ENCODE measurements at places on chromosomes 2 and 18.
A peak's percentile ranks its signal among the peaks of the same experiment; 100 is the strongest.

- DNase-seq, result no peak
These were observed 171.3 kb downstream of the THADA start for GRCh38 chr2:43424262-43425207.

GRCh38 chr2:46836295-46837111 lies 79.1 kb downstream of the MCFD2 start:
- DNase-seq, result no peak

GRCh38 chr2:103789381-103790095 lies 1027.7 kb downstream of the TMEM182 start:
- DNase-seq, result peak; percentile 0

DNA sequence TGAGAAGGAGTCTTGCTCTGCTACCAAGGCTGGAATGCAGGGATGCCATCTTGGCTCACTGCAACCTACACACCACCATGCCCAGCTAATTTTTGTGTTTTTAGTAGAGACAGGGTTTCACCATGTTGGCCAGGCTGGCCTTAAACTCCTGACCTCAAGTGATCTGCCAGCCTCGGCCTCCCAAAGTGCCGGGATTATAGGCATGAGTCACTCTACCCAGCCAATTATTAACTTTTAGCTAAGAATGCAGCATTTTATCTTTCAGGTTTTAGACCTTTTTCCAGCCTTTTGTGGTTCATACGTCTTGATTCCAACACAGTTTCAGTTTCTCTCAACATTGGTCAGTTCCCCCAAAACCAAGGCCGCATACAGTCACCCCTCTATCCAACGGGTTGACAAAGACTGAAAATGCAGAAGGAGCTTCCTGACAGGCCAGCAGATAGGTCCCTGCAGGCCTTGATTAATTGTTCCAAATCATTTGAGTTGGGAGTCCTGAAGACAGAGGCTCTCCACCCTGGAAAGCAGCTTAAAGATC lies 262.2 kb upstream of the KLHL29 start:
- DNase-seq, result no peak

DNA sequence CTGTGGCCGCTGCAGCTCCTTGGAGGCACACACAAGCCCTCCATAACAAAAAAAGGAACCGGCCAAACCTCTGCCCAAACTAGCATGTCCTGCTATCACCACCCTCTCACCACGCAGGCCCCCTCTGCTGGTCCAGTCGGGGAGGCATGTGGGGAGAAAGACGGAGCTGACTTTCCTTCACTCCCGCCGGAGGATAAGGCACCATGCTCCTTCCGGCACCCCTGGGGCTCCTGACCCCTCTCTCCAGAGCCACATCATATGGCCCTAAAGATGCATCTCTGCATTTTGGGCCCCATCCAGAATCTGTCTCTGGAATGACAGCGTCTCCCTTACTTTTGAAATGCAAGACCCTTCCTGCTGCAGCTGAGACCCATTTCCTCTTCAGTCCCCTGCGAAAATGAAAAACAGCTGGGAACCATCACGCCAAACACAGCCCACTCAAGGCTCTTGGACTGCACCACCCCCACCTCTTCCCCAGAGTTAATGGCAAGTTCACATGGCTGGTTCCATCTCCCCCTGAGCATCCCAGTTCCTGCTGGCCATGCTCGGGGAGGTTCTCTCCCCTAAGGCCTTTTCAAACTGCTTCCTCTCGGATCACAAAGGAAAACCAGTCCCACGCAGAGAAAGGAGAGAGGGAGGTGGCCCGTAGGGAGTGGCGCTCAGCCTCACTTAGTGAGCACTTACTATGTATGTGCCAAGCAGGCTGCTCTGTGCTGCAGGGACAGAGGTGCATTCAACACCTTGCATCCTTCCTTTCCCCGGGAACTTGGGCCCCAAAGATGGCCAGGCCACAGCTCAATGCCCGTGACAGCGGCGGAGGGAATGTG lies 35.2 kb upstream of the MLPH start:
- peak; percentile 82 for DNase-seq

DNA sequence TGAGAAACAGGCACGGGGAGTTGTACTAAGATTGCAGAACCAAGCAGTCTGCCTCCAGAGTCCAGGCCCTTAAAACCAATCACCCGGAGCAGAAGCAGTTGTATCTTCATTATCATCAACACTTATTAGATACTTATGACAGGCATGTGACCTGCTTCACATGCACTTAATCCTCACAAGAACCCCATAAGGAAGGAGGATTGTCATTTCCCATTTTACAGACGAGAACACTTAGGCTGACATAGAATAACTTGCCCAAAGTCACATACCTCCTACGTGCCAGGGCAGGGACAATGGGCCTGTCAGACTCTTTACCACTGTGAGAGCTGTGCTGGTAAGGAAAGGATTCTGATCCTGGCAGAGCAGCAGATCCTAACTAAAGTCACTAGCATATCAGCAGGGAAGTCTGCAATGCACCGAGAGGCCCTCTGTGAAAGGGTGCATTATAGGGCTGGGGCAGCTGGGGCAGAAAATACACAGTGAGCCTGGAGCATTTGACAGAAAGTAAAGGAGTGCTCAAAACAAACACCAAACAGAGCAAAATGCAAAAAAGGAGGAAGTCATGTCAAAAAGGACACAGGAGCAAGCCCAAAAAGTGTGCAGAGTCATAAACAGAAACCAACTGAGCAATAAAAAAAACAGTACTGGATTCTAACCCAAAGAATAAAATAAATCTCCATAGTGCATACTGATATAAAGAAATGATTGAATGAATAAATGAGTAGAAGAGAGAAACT lies 55.9 kb upstream of the SP3 start:
- DNase-seq, result no peak

DNA sequence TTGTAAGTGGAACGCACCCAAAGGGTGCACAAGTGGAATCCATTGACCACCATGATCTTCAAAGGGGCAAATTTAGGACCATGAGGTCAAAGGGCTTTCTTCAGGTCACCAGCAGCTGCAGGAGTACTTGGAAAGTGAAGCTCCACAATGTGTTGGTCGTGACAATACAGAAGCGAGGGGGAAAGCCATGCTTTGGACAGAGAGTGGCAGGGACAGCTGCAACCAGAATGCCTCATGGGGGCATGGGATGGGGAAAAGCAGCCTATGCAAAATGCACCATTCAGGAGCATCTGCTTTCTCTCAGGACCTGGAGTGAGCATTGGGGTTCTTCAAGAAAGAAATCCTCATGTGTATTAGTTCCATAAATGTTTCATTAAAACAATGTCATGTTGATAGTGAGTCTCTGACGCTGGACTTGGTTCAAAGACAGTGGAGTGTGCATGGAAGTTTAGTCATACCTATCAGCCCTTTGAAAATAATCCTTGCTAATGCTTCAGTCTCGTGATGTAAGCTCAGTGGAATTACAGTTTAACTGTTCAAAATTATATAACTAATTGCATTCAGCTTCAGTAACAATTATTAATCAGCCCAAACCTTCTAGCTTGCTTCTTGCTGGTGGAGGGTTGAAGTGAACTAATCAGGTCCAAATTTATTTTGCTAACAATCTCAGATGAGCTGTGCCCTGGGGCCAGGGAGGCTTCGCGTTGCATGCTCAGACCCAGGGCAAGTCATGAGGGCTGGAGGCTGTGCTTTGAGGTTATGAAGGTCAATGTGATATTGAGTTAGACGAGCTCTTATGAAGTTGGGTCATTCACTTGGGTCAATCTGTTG lies 41.6 kb downstream of the ACKR3 start:
- no peak for DNase-seq

- DNase-seq, result no peak
These were observed 93.2 kb downstream of the MYOM1 start for GRCh38 chr18:3126457-3127097.

- DNase-seq, result no peak
These were observed 44.5 kb upstream of the SERTAD2 start for GRCh38 chr2:64698177-64698643.

DNA sequence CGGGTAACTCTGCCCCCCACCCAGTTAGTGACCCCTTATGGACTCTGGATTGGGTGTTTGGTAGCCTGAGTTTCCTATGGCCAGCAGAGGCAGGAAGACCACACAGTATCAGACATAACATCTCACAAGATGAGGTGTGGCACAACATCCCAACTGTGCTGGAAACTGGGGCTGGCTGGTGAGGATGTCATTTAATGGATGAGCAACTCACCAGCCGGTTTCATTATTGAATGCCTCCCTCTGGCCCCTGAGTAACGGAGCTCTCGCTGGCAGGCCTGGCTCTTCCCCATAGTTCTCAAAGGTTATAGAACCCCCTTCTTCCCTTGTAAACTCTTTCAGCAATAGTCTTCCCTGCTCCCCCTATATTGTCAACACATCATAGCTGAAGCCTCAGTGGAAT lies 195.0 kb downstream of the BCL11A start:
- DNase-seq, result no peak

- no peak for DNase-seq
These were observed 395.4 kb upstream of the ACVR2A start for GRCh38 chr2:147449323-147449991.

GRCh38 chr18:4096486-4096885 lies 358.6 kb downstream of the DLGAP1 start:
- no peak for DNase-seq

DNA sequence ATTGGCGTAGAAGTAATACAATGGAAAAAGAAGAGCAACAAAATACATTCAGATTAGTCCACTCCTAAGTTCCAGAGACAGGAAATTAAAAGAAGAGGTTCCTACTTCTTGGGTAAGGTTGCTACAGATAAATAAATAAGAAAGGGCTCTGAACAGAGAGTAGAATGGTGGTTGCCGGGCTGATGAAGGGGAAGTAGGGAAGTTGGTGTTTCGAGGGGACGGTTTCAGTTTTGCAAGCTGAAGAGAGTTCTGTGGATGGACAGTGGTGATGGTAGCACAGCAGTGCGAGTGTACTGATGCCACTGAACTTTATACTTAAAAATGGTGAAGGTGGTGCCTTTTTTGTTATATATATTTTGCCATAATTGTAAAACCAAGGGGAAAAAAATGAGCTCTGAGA lies 48.2 kb downstream of the CABYR start:
- no peak for DNase-seq

DNA sequence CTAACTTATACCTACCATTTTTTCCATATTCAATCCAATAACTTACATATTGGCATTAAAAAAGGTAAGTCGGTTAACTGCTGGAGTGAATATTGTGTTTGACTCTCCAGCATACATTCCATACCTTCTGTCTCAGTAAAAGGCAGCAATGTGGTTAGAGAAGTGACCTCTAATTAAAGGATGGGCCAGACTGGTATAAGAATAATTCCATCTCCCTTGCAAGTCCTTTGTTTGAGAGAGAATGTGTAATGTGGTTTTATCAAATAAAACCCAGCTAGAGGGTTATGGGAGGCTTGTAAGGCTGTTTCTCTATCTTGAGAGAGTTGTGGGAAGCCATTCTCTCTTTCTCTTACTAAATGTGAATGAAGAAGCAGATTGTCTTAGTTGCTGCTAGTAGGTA lies 289.3 kb upstream of the TCF4 start:
- DNase-seq, result no peak

DNA sequence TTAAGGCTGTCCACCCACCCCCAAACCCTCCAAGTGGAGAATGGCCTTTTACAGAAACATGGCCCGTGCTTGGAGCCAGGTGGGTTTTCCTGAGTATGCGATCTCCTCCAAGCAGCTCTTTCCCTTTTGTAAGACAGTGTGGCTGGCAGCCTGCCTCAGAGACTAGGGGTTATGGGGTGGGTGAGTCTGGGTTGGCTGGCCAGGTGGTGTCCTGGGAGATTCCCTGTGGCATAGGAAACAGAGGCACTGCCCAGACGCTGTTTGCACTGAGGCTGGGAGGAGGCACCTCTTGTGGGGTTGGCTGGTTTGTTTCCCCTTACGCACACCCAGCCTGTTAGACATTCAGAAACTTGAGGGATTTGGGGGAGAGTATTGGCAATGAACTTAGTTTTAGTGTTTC lies 82.3 kb upstream of the MCFD2 start:
- DNase-seq, result no peak

- no peak for DNase-seq
These were observed 16.4 kb downstream of the CEP76 start for GRCh38 chr18:12686100-12686499.

- no peak for DNase-seq
These were observed 622 bp downstream of the LRP2 start for GRCh38 chr2:169361706-169362117.

- DNase-seq, result no peak
These were observed 42.1 kb upstream of the TAF1B start for GRCh38 chr2:9800975-9801726.

GRCh38 chr2:8593243-8593642 lies 88.6 kb upstream of the ID2 start:
- DNase-seq, result no peak

- no peak for DNase-seq
These were observed 8.3 kb upstream of the GAL3ST2 start for GRCh38 chr2:241768251-241768711.

GRCh38 chr2:7880126-7880525 lies 801.7 kb upstream of the ID2 start:
- no peak for DNase-seq

- no peak for DNase-seq
These were observed 211.3 kb upstream of the BOD1L2 start for GRCh38 chr18:56935434-56936040.

GRCh38 chr2:227480528-227480927 lies 8.6 kb downstream of the AGFG1 start:
- DNase-seq, result no peak

- DNase-seq, result no peak
These were observed 38.5 kb downstream of the SPRED2 start for GRCh38 chr2:65393743-65394422.

- no peak for DNase-seq
These were observed 145.8 kb downstream of the CLIP4 start for GRCh38 chr2:29261003-29261402.

DNA sequence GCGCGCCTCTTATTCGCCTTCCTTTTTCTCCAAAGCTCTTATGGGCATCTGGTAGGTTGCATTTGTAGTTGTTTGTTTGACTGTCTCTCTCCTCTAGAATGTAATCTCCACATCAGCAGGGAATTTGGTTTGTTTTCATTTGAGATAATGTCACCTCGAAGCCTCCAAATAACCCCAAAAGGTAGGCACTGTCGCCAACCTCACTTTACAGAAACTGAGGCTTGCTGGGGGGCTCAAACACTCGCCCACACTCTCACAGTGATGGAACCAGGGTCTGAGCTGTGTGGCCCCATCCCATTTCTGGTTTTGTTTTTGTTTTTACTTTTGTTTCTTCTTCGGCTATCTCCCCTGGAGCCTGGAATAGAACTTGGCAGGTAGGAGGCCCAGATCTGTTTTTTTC lies 172.2 kb upstream of the MYCN start:
- DNase-seq, result no peak

GRCh38 chr2:117055499-117056375 lies 758.8 kb upstream of the DDX18 start:
- DNase-seq, result no peak
